ENCODE measurements at places on chromosomes 3 and 15.

DNA sequence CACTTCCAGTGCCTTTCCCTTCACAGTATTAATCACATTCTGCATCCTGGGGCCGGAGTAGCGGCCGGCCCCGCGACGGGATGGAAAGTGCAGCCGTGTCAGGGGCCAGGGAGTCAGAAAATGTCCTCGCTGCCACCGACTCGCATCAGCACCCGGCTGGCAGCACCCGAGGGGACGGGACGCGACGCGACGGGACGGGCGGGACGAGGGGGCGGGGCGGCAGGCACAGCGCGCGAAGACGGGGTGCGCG is 353 bp downstream of the ATG3 start:
- DNase-seq, result peak; percentile 85

- no peak for DNase-seq
These were observed 516.4 kb downstream of the GBE1 start for GRCh38 chr3:81245043-81245442.

DNA sequence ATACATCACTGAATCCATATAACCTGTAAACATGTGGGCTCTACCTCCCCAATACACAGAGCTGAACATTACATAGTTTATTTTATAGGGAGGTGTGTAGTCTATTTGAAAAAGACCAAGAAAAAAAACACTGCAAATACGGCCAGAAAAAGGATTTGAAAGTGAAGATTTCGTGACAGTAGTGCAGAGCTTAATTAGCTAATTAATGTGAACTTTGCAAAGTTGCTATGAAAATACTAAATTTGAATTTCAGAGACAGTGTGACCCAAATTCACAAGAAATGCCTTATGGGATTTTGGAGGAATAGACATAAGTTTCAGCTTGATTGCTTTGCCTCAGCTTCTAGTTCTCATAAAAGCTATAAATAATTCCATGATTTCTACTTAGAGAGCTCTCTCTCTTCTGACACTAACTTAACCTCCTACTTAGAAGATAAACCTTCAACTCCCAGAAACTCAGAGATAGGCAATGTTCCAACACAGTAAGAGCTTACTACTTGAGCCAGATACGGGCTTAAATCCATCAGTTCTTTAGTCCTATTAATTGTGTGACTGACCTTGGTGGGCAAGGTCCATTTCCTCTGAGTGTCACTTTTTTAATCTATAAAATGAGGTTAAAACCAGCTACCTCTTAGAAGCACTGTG is 87.3 kb upstream of the THBS1 start:
- DNase-seq, result no peak

DNA sequence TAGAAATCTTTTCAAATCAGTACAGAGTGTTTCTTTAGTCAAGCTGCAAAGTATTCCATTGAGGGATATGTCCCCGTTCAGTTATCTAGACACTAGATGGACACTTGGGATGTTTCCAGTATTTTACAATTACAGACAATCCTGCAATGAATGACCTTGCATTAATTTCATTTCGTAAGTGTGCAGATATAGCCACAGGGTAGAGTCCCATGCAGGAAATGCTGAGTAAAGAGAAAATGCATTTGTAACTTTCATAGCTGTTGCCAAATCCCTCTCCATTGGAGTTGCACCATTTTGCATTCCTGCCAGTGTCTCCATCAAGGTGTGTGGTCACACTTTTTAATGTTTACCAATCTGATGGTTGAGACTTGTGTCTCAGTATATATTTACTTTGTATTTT is 92.5 kb downstream of the LIPC start:
- no peak for DNase-seq

DNA sequence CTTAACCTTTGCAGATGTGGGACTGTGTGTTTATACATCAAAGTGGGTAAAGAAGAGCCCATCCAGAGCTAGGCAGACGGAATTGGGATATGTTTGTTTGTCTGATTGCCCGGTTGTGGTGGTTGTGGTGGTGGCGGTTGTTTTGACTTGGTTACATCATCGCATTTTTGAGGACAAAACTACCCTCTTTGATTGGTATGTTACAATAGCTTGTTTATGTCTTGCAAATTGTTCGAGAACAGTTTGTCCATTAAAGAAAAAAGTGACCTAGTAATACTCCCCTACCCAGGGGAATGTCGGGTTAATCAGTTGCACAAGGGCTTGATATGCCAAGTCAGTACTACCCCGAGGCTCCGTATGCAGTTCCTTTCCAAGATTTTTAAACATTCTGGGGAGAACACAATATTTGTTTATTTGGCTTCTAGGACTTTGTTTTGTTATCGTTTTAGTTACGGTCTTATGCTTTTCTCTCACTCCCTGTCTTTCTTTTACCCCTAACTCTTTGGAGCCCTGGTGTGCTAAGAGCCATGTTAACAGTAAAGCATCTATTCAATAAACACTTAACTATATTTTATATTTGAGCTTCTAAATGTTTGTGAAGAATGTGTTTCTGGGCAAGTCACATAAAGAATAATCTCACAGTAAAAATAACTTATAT is 315.4 kb downstream of the LPP start:
- DNase-seq, result no peak

DNA sequence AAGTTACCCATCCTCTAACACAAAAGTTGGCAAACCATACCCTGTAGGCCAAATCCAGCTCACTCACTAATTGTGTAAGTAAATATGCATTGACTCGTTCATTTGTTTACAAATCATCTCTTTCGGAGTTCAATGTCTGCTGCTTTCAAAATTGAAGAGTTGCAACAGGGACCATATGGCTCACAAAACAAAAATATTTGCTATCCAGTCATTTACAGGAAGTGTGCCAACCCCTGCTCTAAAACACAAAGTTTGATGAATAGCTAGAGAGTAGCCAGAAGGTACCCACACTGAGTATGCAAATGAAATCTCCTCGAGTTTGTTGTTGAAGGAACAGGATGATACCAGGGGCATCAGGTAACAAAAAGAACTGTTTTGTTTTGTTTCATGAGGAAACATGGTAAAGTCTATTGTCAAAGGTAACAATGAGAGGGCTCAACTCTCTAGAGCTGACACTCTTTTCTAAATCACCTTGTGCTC is 236.2 kb upstream of the THBS1 start:
- peak; percentile 11 for DNase-seq

GRCh38 chr3:167225821-167226220 is 154.3 kb downstream of the ZBBX start:
- DNase-seq, result no peak

DNA sequence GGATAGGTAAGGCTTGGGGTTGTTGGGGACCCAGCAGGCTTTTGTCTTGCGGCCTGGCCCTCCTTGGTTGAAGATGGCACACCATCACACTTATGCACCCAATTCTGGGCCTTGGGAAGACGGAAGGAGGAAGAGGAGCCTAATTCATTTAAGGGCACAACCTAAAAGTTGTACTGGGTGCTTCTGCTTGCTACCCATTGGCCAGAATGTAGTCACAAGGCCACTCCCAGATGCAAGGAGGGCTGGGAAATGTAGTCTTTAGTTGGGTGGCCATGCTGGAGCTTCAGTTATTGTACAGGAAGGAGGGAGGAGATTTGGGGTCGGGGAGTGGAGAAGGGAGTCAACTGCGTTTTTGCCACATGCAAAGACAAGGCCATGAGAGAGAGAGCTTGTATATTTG is 109.2 kb downstream of the TMEM266 start:
- DNase-seq, result peak; percentile 8

DNA sequence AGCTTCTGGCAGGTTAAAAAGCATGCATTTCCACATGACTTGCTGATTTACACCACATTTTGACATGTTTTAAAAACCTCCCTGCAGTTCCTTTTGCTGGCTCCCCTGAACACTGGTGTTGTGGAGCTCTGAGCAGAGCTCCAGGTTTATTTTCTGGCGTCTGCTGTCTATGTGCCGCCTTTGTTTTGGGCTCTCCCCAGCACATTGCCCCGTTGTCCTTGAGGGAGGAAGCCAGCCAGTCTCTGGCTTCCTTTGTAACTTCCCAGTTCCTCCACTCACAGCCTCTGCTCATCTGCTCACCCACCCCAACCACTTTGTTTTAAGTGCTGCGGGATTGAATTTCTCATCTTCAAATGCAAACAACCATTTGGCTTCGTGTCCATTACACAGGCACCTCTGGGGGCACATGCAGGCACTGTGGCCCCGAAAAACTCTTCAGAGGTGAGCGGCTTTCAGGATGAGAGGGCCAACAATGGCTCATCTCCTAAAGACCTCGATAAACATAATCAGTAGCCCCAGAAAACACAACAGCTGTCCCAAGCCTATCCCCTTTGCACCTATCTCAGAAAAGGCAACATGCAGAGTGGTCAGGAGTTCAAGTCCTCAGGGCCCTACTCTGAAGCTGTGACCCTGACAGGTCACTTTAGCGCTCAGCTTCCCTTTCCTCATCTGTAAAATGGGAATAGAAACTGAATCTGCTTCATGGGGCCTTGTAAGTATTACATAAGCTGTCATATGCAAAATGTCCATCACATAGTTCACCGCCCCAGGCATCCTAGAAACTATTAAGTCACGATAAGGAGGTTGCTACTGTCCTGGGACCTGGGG is 1.3 kb upstream of the MEF2A start:
- DNase-seq, result peak; percentile 54

DNA sequence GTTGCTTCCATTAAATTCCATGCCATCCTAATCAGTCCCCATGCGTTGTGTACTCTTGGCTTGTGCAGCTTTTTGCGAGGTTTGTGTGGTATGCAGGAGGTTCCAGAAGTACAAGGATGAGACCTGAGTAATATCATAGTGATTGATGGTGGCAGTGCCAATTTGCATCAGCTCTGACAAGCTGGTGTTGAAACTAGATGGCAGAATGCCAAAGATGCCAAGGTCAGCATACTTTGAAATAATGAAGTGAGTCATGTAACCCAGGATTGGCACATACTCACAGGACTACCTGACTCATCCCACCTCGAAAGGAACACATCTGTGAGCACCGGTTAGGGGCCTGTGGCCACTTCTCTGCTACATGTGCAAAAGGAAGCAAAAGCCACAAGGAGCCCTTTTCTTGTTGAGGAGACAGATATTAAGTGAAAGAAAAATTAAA is 14.3 kb downstream of the KAT2B start:
- peak; percentile 69 for DNase-seq

- peak; percentile 80 for DNase-seq
These were observed 75.0 kb downstream of the STARD9 start for GRCh38 chr15:42650208-42651066.

- peak; percentile 78 for DNase-seq
These were observed 106.2 kb downstream of the DGKG start for GRCh38 chr3:186255703-186256331.

DNA sequence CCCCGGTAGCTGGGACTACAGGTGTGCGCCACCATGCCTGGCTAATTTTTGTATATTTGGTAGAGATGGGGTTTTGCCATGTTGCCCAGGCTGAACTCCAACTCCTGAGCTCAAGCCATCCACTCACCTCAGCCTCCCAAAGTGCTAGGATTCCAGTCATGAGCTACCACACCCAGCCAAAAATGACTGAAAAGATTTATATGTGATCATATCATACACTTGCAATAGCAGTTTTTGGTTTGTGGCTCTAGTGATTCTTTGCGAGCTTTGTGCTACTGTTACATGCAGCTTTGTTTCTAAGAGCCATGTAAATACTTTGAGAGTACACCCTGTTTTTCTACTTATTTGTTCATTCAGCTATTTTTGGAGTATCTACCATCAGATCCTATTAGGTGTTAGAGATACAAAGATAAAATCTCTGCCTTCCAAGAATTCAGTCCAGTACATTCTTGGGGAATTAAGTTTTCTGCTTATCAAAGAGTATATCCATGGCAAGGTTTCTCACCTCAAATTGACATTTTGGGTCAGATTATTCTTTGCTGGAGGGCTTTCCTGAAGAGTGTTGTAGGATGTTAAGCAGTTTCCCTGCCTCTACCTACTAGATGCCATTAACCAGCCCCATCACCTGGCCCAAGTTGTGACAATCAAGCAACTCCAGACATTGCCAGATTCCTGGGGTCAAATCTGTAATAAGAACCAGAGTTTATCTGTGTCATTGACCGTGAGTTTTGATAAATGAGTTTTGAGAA is 15.0 kb downstream of the SNAP23 start:
- no peak for DNase-seq

- no peak for DNase-seq
These were observed 97.6 kb downstream of the LSM3 start for GRCh38 chr3:14275962-14276909.

GRCh38 chr3:29668728-29669127 is 387.9 kb downstream of the RBMS3 start:
- DNase-seq, result no peak

DNA sequence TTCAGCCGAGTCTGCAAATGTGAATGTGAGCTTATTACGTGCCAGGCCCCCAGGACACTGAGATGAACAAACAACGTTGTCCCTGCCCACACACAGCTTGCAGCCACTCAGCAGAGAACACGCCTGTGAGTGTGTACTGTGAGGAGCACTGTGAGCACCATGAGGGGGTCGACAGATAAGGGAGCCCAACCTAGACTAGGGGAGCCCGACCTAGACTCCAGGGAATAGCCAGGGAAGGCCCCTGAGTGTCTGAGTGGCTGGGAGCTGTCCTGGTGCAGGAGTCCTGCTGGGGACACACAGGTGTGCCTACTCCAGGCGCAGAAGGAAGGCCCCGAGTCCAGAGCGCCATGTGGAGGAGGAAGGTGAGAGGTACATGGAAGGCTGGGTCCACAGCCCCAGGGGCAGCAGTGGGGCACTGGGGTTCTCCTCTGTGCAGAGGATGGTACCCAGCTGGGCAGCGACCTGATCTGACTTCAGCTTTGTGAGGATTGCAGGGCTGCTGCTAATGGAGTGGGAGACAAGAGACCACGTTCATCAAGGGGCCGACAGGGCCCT is 36.5 kb downstream of the MGLL start:
- no peak for DNase-seq

DNA sequence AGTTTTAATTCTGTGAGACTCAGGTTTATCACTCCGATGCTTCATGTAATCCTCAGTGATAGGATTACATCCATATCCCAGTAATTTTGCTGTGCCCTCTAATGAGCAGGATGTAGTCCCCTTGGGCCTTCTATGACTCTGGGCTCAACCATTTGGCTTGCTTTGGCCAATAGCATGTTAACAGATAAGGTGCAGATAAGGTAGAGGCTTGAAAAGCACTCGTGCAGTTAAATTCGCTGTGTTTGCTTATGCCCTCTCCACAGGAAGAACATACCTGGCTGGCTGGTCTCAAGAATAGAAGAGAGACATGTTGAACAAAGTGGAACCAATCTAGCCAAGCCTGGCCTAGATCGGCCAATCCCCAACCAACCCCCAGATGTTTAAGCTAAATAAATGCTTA is 20.1 kb downstream of the CCDC13 start:
- no peak for DNase-seq

DNA sequence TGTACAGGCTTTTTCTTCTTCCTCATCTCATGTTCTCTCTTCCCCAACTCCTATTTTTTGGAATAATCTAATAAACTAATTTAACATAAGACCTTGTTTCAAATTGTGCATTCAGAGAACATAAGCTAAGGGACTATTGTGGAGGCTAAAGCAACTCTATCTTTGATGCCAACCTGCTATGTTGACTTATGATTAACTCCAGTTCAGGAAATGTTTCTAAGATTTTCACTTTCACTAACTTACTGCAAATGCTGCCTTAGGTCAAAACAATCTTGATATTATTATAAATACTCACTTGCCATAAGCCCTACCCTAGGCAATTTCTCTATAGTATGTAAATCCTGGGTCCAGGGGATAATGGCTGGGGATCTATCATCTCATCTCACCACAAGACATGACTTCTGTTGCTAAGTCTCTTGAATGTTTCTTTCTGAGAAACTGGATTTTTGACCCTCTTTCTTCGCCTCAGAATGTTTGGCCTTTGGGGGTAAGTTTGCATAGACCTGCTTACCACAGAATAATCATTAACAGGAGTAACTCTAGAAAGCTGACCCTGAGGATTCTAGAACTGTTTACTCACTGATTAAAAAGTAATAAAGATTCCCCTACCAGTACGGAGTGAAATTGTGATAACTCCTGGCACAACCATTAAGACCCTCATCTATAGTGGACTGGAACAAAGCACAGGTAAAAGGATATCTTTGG is 768.1 kb downstream of the GBE1 start:
- no peak for DNase-seq

Measured in DMS53 (cell line).